ENCODE measurements at places on chromosomes 13 and 19.
A peak's percentile ranks its signal among the peaks of the same experiment; 100 is the strongest.

DNA sequence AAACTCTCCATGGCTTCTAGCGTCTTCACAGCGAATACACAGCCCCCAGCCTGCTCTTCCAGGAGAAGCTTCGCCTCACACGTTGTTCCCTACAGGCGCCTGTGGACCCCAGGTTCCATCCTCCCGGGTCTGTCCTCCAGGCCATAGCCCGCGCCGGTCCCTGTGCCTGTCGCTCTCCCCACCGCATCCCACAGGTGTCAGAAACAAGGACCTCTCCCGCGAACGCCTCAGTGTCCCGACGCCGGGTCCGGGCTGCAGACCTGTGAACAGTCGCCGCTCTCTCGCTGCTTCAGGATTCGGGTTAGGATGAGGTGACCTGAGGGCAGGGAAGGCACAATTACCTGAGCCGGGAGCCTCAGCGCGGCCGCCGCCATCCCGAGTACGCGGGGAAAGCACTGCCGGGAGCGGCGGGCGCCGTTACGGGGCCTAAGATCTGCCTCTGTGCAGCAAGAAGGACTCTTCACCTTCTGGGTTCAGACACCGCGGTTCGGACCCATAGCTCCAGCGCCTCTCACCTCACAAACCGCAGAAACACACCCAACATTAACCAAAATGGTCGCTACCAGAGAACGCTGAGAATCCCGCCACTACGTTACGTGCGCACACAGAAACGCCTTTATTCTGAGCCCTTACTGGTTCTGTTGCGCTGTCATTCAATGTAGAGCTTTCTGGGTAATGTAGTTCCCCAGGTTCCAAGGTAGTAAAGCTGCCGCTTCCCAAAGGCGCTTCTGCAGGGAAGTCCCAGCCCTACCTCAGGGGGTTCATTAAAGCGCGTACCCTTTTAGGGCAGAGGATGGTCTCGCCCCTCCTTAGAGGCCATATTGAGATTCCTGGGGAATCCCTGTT lies at the start of gene ZNF418:
Gene ZNF418 (minus strand): TSS at position 583 of the 846 bp plus-strand sequence. CDS start 1,580 bp downstream, outside the sequence.
- DNase-seq: peak; percentile 53

GRCh38 chr13:95295026-95295425 lies 6.2 kb downstream of the ABCC4 start:
- DNase-seq: no peak

- DNase-seq: no peak
These were observed 15.7 kb downstream of the PNPLA6 start for GRCh38 chr19:7550987-7551761.

GRCh38 chr13:80306337-80306972 lies 34.5 kb downstream of the SPRY2 start:
- no peak for DNase-seq

DNA sequence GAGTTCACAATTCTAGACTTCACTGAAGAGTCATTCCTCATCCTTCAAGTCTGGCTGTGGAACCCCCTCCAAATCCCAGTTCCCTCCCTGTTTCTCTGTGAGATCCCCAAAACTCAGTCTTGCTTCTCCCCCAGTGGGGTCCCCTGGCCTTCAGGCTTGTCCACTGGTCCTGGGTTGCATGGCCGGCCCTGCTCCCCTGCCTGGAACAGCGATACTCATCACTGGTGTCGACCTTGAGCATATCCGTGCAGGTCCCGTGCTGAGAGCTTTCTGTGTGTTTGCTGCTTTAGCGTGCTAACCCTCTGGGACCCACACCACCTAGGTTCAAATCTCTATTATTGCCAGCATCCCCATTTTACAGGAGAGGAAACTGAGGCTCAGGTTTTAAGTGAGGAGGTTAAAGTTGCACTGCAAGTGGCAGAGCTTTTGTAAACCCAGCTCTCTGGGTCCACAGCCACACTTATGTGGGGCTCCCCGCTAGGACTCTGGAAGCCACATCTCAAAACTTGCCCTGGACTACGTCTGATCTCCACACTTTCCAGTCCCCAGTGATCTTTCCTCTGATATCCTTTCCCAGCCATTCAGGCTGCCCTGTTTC lies 15.5 kb downstream of the LIPE start:
- DNase-seq: no peak

DNA sequence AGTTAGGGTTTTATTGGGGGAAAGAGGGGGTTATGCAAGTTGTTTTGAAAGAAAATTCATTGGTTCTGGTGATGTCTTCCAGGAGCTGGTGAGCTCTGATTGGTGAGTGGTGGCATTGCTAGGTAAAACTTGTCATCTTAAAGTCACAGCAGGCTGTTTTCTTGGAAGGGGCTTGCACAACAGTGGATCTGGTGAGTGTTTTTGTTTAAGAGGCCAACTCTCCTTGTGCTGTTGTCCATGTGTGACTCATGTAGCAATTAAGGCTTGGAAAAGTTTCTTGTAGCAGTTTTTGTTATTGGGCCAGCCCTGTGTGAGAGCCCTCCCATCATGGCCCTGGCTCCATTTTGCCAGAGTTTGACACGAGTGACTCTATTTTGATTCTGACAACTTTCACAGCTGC lies 109.4 kb downstream of the RFC3 start:
- DNase-seq: no peak

- no peak for DNase-seq
These were observed 83.5 kb upstream of the RNF113B start for GRCh38 chr13:98260357-98261164.

DNA sequence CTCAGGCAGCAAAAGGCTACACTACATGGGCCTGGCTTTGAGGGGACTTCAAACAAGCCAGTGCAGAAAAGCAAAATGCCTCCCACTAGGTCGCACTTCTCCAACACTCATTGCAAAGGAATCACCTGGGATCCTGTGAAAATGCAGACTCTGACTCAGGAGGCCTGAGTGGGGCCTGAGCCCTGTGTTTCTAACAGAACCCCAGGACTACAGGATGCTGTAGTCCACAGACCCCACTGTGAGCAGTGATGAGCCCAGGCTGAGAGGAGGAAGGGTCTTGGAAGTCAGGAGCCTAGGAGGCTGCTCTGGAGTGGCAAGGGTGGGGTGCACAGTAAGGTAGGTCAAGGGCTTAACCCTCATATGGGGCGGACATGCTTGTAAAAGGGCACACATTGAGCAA lies 46.7 kb upstream of the SERP2 start:
- no peak for DNase-seq
